Activated CD4-positive, alpha-beta T cell treated with anti-CD3 and anti-CD28 coated beads, Interleukin-2, amount 50 U/mL, for 48 hours (primary cell): ENCODE measurements at places on chromosomes 1 and 21.

DNA sequence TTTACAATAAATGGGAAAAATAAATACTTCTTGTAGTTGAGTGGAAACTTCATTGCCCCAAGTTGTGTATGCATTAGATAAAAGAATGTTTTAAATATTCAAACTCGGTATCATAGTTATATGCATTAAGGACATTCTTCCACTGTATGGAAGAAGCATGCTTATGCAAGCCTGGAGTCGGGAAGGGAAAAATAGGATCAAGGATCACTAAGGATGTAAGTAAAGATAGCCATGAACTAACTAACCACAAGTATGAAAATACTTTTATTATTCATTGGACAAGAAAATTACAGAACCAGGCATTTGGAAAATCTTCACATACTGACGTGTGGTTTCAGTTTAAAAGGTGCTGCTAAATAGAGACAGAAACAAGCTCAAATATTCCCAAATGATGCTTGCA lies 26.9 kb upstream of the DPYD start:
- DNase-seq: no peak

GRCh38 chr1:36109041-36109679 lies 15.9 kb downstream of the COL8A2 start:
- DNase-seq: peak; percentile 25

DNA sequence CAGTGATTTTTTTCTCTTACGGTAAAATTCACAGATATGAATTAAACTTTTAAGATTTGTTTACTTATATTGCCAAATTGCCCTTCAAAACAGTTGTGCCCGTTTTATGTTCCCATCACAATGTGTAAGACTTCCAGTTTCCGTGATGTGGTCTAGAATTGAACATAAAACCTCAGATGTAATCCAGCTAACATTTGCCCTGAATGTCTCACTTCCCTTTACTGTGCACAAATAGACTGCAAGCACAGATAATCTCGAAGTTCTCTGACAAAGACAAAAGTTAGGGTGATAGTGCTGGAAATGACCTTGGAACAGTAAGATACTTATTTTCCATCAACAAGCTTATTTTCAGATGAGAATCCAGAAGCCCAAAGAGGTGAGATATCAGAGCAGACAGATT lies 177.5 kb downstream of the ZZZ3 start:
- no peak for DNase-seq

DNA sequence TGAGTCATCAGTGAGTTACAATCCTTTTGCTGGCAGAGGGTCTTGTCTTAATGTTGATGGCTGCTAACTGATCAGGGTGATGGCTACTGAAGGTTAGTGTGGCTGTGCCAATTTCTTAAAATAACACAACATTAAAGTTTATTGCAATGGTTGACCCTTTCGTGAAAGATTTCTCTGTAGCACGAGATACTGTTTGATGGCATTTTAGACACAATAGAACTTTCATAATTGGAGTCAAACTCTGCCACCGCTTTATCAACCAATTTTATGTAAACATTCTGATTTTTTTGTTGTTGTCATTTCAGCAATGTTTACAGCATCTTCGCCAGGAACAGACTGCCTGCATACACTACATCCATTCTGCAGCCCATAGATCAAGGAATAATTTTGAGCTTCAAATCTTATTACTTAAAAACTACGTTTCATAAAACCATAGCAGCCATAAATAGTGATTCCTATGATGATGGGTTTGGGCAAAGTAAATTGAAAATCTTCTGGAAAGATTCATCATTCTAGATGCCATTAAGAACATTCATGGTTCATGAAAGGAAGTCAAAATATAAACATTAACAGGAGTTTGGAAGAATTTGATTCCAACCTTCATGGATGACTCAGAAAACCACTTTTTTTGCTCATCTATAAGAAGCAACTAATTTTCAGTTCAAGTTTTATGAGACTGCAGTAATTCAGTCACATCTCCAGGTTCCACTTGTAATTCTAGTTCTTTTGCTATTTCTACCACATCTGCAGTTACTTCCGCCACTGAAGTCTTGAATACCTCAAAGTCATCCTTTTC lies 85.9 kb downstream of the TYW3 start:
- DNase-seq: no peak

- DNase-seq: no peak
Observed at GRCh38 chr1:50493710-50494109, 70.5 kb upstream of the DMRTA2 start.

DNA sequence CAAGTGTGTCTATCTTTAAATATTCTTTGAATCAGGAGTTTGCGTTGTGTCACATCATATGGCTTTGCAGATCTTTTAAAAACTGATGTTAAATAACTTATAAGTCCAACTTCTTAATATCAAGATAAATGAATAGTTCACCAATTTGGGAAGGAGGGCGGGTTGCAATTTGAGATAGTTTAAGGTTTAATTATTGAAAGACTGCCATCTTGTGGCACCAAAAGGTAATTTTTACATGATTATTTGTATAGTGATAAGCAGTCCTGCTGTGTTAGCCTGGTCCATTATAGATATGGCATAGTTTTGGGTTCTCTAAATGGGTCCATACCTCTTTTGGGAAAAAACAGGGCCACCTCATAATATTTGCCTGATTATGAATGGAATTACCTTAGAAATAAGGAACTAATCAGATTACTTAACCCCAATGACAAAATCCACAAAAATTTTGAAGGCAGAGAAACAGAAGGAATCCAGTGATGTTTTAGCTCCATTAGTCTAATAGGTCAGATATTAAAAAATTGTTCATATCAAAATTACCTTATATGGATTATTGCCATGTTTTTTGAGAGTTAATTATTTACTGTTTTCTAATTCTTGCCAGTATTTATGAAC lies 64.3 kb downstream of the PRKAA2 start:
- DNase-seq: no peak

DNA sequence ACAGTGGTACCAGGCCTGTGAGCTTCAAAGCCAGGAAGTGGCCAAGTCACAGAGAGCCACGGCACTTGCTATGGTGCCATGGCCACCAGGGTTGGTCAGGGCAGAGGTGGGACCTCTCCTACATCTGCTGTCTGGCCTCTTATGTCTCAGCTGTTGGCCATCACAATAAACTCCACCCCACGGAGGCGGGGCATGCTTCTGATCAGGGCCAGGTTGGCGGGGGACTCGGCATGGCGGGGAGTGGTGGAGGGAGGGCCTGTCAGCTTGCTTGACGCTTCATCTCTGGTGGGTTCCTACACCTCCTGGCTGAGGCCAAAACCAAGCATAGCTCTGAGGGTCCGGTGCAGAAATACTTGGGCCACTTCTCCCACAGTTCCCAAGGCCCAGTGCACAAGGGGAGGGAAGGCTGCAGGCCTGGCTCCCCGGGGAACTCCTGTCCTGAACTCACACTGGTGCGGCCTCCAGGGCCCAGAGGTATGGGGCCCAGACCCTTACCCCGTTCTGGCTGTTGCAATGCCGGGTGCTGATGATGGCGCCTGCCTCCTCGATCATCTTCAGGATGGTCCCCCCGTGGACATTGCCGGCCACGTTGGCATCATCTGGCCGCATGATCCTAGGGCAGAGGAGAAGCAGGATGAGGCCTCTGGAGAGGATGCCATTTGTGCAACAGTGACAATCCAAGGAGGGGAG lies 44.2 kb downstream of the ACOT7 start:
- no peak for DNase-seq

- no peak for DNase-seq
Observed at GRCh38 chr1:183155939-183156338, 30.1 kb upstream of the LAMC2 start.

- no peak for DNase-seq
Observed at GRCh38 chr1:114745291-114745690, 12.5 kb downstream of the CSDE1 start.

DNA sequence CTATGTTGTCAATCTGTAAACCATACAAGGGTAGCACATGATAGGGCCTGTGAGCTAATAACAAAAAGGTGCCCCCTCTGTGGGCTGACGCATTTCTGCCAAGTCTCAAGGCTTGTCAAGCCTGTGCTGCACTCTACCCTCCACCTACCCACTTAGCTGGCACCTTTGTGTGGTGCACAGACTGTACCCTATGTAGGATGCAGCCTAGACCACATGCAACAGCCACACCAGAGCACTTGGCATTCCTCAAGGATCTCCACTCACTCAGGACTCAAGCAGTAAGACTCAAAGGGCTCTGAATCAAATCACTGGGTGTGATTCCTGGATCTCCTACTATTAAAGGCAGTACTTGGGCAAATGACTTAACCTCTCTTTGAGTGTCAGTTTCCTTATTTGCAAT lies 133.5 kb downstream of the BEND5 start:
- DNase-seq: no peak

GRCh38 chr1:59617434-59617833 lies 197.3 kb upstream of the HOOK1 start:
- no peak for DNase-seq

GRCh38 chr1:245019910-245020486 lies 134.8 kb upstream of the KIF26B start:
- DNase-seq: no peak
